KBM-7 (cell line): ENCODE measurements at places on chromosomes 12 and 14.

DNA sequence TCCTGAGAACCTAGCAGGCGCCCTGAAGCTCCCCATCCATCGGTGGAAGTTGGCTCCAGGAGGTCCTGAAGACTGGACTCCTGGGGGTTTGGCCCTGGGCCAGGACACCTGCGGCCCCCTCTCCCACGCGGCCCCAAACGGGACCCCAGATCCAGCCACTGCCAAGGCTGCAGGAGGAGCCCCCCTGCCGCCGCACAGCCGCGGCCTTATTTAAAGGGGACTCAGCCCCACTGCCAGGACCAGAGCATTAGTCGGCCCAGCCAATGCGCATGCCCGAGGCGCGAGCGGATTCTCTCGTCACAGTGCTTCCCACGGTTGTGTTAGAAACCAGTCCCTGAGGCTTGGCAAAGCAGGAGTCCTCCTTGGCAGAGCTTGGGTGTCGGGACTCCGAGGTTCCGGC, 775.2 kb upstream of the ALG10B start:
- DNase-seq = no peak

DNA sequence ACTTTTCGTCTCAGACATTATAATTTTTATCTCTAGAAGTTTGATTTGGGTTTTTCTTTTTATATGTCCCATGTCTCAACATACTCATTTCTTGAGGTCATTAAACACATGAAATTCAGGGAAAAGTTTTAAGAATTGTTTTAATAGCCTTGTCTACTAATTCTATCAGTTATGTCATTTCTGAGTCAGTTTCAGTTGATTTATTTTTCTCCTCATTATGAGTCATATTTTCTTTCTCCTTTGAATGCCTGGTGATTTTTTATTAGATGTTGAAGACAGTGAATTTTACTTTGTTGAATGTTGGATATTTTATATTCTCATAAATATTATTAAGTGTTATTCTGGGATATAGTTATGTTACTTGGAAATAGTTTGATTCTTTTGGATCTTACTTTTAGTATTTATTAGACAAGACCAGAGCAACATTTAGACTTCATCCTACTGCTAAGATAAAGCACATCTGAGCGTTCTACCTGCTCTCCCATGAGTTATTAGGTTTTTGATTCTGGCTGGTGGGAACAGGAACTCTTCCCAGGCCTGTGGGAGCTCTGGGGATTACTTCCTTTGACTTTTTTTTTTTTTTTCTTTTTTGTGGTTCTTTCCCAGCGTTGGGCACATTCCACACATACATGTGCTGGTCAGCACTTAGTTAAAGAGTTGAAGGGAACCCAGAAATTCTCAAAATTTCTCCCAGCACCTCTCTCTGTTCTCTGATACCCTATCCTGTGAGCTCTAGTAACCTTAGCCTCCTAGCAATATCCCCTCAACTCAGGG, 1157.7 kb downstream of the BCL11B start:
- DNase-seq = no peak

DNA sequence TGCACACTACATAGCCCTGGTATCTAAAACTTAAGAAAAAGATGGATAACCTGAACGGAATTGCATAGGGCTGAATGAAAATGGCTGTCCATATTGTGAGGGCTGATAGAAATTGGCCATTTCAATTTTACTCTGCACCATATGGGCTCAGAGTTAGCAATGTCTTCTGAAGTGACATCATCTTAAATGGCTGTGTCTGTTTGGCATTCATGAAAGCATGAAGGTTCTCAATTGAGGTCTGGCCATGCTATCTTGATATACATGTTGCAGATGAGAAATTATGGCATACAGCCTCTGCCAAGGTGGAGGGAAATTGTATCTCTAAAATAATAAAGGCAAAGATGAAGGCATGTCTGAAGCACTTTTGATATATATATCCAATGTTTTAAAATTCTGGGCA, 226.0 kb upstream of the PDE3A start:
- DNase-seq = no peak

DNA sequence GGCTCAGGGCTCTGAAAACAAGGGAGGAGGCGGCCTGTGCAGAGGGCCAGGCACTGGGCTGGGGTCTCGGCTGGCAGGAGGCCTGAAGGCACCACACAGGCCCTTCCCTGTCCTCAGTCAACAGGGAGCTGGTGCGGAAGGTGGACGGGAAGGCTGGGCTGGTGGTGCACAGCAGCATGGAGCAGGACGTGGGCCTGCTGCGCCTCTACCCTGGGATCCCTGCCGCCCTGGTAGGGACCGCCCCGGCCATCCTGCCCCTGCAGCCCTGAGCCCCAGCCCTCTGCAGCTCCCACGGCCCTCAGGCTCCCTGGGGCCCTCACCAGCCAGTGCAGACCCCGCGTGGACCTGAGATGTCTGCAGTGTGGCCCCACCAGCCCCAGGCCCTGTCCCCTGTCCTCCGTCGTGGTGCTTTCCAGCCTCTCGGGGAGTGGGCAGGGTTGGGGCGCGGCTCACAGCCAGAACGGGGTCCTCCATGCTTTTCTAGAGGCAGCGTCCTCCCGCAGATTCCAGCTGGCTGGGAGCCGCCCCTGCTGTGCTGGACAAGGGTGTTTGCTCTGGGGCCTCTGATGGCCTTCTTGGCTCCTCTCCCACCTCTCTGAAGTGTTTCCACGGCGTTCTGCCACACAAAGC, 18.1 kb downstream of the ASPG start:
- no peak for DNase-seq

DNA sequence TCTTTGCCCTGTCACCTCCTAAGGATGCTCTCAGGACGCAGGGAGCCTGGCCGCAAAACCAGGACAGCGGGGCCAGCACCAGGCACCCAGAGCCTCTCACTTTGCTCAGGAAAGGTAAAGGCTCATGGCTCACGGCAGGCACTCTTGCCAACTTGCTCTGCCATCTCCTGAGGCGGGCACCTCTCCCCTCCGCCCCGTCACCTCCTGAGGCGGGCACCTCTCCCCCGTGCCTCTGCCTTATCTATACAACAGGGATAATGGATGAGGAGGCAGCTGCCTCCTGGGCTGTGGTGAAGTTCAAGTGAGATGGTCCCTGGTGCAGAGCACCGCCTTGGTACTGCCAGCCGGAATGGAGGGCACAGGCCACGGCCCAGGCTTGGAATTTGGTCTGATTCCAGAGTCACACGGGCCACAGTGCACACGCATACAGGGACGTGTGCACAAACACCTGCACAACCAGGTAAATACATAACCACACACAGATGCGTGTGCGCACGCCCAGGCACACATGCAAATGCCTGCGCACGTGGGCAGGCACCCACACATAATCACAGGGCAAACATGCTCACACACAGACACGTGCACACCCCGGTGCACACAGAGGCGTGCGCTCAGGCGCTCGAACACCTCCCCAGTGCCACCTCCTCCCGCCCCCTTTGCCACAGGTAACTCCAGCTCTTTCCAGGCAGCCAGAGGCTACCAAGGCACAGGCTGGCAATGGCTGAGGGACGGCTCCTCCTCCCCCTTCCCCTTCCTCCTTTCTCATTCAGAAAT, 11.6 kb downstream of the DEGS2 start:
- DNase-seq = no peak

DNA sequence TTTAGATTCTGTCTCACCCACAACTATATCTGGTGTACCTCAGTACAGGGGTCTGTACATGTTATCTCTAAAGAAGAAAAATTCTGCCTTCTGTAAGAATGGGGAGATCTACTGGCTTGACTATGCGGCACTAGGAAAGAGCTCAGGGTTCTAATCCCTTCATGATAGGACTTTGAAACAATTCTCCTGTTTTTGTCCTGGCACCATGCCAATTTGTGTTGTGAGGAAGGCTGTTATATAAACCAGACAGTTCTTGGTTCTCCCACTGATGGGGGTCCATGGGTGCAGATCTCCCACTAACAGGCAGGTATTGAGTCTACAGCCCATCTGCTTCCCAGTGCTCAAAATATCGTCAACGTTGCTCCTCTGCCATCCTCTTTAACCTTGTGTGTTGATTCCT, 883.7 kb downstream of the GALC start:
- DNase-seq = no peak

DNA sequence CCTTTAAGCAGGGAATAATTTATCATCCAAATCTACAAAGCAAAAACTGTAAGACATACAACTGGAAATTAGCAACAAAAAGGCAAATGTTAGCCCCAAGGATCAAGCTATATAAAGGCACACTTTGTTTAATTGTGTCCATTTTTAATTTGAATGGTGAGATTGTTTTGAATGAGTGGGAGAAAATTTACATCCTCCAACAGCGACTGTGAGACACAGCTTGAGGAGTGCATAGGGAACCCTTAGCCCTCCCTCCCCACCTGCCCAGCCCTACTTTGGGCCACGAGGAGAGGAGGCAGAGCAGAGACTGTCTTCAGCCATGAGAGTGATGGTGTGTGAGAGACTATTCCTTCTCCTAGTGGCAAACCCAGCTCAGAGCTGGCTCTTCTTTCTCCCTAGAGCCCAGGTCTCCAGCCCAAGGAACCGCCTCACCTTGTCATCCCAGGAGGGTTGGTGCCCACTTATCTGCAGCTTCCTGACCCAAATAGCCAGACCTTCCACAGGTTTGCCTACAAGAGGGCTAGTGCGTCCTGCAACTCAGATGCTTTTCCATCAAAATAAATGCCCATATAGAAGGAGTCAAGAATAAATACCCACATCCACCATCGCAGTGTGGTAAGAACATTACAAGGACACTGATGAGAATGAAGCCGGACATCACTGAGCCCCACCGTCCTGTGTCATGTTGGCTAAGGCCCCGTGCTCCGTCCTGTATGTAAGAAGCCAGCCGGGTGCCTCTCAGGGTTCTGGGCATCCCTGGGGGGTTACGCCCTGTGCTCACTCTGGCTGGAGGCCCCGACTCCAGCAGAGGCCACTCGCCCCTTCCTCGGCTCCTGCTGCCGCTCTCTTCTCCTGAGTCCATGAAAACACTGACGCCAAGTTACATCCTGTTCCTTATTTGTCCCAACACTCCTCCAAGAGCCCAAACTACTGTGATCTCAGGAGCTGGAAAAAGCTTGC, 36.4 kb upstream of the C14orf180 start:
- DNase-seq = no peak

GRCh38 chr12:120254809-120255208, 10.7 kb downstream of the PXN start:
- DNase-seq = no peak

DNA sequence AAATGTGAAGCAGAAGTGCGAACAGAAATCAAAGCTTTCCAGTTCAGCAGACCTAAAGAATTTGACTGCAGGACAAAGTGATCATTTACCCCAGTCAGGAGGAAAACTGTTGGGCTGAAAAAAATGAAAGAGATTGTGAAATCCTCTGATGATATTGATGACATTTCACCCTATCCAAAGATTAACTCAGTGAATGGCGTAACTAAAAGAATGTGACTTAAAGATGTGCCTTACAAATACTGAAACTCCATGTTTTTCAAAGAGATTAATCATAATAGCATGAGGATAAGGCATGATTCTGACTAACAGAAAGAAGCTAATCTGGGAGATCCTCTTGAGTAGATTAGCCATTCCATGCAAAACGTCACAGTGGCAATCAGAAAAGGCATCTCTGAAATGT, 225.6 kb downstream of the DUSP6 start:
- no peak for DNase-seq

GRCh38 chr12:122929812-122930211, 33.9 kb upstream of the VPS37B start:
- DNase-seq = no peak

DNA sequence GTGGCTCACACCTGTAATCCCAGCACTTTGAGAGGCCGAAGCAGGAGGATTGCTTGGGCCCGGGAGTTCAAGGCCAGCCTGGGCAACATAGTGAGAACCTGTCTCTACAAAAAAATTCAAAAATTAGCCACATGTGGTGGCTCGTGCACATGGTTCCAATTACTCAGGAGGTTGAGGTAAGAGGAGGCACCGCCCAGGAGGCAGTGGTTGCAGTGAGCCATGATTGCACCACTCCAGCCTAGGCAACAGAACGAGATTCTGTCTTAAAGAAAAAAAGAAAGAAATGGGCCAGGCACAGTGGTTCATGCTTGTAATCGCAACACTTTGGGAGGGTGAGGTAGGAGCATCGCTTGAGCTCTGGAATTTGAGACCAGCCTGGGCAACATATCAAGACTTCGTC, 33.5 kb downstream of the MAP1LC3B2 start:
- peak; percentile 22 for DNase-seq

GRCh38 chr12:83527810-83528209, 841.1 kb downstream of the TMTC2 start:
- no peak for DNase-seq

- DNase-seq = no peak
Measured at GRCh38 chr14:31380106-31380505, 40.2 kb downstream of the HEATR5A start.

DNA sequence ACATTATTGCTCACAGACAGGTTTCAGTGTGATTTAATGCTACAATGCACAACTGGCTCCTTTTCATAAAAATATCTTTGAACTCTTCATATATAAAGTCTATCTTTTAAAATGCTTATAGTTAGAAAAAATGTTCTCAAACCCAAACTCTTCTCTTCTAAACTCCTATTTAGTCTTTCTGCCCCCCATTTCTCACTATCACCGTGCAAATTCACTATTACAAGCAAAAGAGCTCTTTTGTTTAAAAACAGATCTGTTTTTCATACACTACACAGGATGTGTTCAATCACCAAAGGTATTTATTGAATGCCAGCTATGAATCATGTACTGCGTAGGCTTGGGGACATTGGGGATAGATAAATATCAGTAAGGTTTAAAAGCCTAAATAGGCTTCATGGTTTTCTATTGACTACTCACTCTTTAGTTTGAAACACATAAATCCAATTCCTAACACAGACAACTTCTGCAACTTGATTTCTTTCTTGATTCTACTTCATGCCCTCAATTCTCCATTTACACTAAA, 692.3 kb downstream of the C12orf50 start:
- DNase-seq = no peak

DNA sequence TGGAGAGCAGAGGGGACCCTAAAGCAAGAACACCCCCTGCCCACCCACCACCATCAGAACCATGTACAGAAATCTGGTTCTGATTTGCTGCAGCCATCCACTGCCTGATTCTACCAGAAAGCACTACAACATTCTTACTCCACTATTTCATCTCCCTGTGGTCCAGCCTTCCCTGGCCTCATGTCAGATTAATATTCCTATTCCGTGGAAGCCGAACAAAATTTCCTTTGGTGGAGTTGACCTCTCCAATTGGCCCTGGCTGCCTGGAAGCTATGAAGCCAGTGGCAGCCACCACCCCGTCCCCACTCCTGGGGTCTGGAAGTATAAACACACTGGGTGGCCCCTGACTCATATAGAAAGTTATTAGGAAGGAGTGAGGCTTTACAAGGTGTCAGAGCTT, 60.2 kb downstream of the ANO2 start:
- no peak for DNase-seq
